ENCODE measurements at places on chromosomes 6 and 20.

GRCh38 chr6:37952027-37952426, 132.5 kb downstream of the ZFAND3 start:
- DNase-seq, result no peak

DNA sequence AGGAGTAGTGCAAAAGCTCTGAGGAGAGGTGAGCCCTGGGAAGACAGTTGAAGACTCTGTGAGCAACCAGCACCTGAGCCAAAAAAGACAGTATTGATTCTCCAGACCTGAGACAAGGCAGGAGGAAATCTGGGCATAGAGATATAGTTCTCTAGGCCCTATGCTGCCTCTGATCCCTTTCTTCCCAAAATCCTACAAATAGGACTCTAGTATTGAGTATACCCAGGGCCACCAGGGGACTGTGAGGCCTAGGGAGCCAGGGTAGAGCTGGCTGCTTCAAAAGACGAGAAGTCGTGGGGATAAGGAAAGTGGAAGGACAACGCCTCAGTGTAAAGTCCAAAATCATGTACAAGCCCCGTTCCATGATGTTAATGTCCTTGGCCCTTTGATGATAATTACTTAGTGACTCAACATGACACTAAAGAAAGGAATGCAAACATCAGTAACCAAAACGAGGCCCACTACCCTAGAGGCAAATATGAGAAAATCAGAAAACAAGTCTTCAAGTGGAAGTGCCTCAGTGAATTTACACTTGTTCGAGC, 197.3 kb upstream of the PROKR2 start:
- DNase-seq, result no peak

- DNase-seq, result no peak
Measured at GRCh38 chr6:113588646-113589045, 268.5 kb upstream of the MARCKS start.

- DNase-seq, result no peak
Measured at GRCh38 chr6:158556113-158556512, 3.8 kb upstream of the TMEM181 start.

DNA sequence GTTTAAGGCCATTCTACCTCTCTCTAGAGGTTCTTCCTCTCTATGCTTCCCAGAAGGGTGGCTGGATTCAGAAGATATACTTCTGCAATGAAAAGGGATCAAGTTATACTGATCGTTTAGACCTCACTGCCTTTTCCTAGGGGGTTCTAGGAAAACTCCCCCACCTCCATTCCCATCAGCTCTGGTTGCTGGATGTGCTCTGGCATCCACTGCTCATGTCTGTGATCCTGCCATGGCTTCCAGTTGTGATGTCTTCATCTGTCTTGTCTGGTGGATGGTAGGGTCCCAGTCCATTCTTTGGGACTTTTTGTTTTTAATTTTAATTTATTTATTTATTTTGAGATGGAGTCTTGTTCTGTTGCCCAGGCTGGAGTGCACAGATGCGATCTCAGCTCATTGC, 118.4 kb downstream of the BTBD3 start:
- no peak for DNase-seq

- DNase-seq, result no peak
Measured at GRCh38 chr20:18003897-18004296, 35.1 kb downstream of the MGME1 start.

- DNase-seq, result no peak
Measured at GRCh38 chr6:141443668-141444289, 688.9 kb upstream of the GJE1 start.

DNA sequence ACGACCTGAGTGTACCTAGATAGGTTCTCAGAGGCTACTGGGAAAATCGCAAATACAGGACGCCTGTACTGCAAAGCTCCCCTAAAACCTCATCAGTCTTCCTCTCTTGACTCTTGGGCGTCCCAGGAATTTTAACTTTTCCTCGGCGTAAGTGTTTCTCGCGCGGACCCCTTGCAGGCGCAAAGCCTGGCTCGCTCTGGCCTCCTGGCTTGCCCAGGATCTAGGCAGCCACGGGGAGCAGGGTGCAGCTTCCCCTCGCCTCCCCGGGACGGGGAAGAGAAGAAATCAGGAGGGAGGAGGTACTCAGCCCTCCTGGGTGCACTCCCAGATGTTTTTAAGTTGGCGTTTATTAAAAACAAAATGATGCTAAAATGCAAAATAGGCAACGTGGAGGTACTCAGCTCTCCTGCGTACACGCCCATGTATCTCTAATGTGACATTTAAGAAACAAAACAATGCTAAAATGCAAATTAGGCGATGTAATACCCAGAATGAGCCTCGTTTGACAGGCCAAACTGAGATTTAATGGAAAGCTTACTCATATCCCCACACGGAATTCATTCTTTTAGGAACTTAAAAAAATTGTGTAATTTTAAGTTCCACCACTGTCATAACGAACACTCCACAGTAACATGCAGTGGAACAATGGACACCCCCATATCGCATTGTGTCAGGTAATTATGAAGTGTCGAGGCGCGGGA, 1.6 kb upstream of the SOBP start:
- no peak for DNase-seq

DNA sequence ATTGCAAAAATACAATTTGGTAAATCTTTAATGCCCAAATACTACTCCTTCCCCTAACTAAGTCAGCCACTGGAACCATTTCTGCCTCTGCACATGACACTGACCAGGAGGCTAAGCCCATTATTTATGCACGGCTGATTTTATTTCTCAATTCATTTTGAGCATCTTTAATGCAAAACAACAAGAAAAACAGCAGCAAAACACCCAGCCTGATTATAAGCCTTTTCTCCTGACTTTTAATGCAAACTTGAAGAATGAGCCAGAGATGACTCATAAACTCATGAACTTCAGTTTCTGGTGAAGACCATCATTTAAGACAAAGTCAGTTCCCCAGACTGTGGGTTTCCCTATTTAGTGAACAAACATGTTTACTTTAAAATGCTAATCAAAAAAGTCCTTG, 51.6 kb downstream of the CYP24A1 start:
- DNase-seq, result no peak

DNA sequence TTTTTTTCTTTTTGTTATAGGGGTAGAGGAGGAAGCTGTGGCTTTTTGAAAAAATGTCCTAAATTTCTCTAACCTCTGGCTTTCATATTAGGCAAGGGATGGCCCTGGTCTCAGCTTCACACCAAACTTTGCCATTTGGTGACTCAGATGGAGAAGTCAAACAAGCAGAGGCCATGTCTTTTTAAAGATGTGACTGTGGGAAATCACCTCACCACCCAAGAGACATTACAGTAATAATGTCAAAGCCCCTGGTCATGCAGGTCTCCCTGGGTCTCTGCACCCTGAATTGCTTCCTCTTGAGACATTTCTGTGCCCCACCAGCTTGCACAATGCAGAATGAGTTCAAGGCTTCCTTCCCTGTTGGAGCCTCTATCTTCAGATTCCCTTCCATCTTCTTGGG, 39.5 kb upstream of the ADGRF5 start:
- no peak for DNase-seq

DNA sequence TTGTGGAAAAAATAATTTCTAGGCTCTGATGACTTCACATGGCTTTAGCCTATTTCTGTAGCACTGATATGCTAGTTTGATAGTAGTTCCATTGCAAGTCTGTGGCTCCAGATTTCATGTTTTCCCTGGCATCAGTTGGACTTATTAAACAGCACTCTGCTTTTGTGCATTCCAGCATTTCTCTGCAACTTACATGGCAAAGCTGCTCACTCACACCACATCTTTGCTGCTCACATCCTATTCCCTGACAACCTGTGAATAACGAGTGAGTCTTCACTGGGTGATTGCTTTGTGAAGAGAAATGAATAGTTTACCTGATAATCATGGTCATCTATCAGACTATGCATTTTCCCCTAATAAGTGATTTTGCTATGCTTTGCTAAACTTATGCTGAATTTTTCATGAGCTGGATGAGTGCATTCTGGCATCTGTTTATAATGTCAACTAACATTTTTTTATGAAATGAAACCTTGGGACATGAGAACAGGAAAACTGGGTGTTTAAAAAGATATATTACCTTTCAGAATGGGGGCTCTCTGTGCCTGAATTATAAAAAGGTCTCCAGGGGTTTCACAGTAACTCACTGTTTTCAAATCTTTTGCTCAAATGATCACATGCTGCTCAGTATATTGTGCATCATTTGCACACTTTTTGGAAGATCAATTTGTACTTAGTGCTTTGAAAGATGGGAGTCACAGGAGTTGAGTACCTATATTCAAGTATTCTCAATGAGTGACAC, 301.8 kb downstream of the TBC1D32 start:
- DNase-seq, result no peak

DNA sequence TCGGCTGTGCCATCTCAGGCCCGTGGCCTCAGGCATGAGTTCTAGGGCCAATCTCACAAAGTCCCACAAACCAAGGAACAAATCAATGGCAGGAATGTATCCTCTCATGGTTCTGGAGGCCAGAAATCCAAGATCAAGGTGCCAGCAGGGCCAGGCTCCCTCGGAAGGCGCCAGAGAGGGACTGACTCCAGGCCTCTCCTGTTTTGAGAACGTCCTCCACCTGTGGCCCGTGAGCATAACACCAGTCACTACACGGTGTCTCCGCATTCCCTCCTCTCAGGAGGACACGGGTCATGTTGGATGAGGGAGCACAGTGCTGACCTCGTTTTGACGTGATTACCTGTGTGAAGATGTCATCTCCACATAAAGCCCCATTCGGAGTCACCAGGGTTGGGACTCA, 45.0 kb upstream of the SMOC2 start:
- no peak for DNase-seq

GRCh38 chr6:7234547-7234946, 78.5 kb downstream of the SSR1 start:
- no peak for DNase-seq

GRCh38 chr20:37288091-37288490, 1.4 kb upstream of the MANBAL start:
- no peak for DNase-seq

DNA sequence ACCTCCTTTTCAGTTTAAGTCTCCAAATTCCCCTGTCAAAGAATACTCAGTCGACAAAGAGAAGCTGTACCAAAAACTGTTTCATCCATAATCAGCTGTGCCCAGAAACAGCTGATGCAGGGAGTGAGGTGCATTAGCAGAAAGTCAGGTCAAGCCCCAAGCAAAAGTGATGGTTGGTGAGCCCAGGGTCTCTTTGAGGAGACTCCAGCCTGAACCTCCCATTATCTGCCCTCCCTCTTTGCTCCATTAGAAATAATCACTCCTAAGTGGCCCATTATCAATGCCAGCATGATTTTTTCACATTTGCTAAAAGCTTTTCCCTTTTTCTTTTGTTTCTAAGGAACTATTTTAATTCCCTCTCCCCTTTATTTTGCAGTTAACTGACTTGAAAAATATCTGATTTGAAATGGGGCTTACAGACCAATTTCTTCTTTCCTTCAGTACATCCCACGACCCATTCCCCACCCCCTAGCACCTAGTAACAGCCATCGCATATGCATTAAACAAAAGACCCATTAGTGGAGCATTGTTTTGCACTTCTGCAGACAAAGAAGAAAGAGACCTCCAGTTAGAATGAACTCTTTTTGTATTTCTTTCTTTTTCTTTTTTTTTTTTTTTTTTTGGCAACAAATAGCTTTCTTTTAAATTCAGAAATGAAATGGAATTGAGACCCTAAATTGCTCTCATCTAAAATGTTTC, 257.0 kb downstream of the GRIK2 start:
- DNase-seq, result no peak

DNA sequence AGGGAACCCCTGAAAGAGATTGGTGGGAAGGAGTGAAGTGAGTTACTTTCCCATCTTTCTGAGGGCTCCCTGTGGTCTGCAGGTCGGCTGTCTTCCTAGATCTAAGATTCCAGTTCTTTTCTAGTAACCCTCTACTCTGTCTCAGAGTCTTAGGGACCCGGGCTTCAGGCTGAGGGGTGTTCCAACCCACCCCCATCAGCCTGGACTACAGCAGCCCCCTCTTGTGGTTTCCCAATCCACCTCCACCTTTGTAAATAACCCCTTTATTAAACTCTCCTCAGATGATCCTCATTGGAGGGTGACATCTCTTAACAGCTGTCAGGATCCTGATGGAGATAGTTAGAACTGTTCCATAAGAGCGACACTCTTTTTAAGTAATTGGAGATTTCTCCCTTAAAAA, 300.4 kb downstream of the LRFN2 start:
- DNase-seq, result no peak

Data from stimulated activated CD4-positive, alpha-beta T cell treated with anti-CD3 and anti-CD28 coated beads, Interleukin-2, amount 100 ng/mL, for 48 hours (primary cell).